ENCODE measurements at places on chromosomes 7 and 10.

- DNase-seq, result no peak
Observed at GRCh38 chr10:79103129-79103528, 34.4 kb downstream of the ZMIZ1 start.

- DNase-seq, result no peak
Observed at GRCh38 chr7:123271856-123272255, 72.1 kb upstream of the SLC13A1 start.

- DNase-seq, result no peak
Observed at GRCh38 chr7:82714883-82715282, 271.3 kb upstream of the CACNA2D1 start.

DNA sequence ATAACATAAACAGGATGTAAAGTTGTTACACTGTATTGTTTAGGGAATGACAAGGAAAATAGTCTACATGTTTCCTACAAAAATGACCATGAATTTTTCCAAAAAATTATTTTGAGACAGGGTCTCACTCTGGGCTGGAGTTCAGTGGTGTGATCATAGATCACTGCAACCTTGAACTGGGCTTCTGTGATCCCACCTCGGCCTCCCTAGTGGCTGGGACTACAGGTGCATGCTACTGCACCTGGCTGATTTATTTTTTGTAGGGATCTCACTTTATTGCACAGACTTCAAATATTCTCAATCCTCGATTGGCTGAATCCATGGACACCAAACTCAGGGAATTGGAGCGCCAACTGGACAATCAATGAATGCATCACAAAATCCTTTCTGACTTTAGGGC lies 6.6 kb downstream of the CHCHD2 start:
- DNase-seq, result no peak

DNA sequence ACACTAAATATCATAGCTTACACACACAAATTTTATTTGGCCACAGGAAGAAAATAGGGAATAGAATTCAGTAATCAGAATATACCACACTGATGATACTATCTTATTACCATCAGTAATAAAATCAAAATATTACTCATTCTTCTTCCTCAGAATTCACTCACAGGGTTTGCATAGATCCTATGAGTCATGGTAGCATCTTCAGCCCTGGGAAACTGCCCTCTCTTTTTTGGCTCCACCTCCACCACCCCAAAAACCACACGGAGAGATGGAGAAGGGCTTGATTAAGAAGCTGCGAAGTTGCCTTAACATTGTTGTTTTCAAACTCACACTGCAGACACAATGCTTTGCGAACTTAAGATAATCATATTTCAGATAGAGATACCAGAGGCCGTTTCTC lies 154.1 kb upstream of the AHR start:
- peak; percentile 88 for DNase-seq

DNA sequence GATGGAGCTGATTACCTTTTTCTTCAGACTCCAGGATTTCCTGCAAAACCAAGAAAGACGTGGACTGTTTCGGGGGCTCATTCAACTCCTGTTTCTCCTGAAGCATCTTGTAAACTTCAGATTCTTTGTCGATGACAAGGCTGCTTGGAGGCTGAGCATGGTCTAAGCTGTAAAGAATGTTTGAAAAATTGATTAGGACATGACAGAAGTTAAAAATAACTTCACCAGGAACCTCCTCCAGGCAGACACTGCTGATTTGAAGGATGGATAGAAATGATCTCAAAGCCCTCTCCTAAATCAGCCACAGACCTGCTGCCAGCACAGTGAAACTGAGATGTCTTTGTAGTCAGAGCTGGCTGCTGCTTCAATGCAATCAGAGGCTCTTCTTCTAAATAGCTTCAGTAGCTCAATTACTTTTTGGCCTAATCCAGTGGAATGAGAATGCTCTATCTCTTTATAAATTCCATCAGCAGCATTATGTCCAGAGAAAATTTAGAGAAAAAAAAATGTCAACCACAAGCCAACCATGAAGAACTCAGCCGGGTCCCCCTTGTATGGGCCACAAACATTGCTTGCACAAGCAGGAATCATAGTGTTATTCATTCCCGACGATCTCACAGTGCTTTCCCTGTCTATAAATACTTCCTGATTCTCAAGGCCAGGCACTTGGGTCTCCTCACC lies 43.5 kb downstream of the PDLIM1 start:
- no peak for DNase-seq

DNA sequence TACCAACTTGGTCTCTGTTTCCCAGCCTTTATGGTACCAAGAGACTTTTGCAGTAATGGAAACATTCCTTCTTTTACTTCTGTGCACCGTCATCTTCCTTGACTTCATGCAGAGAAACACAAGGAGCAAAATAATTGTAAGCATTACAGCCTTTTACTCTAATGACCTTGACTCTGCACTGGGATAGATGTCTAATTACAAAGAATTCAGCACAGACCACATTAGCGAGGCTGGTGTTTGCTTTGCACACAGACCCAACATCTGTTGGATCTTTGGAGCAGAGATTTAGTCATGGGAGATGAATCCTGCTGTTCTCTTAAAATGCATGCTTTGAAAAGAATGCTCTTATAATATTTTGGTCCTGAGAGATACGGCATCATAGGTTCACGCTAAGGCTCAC lies 261.6 kb downstream of the TWIST1 start:
- no peak for DNase-seq

DNA sequence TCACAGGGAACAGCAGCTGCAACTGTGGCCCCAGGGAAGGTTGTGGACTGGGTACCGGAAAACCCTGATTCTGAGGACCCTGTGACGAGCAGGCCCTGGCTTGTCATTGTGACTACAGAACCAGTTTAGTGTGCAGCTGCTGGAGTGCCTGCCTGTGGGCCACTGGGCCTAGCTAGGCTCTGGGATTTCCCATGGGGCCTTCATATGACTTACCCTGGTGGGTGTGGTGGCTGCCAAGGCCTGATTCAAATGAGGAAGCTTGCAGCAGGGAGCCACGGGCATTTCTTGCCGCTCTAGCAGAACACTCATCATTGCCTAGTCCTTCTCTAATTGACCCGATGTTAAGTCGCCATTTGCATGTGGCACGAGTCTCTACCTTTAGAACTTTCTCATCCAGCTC lies 14.7 kb upstream of the CAMK2G start:
- peak; percentile 37 for DNase-seq

GRCh38 chr10:87976101-87976743 lies 112.8 kb downstream of the PTEN start:
- peak; percentile 17 for DNase-seq

GRCh38 chr10:59606551-59606961 lies 103.1 kb downstream of the SLC16A9 start:
- no peak for DNase-seq

GRCh38 chr7:130804220-130804619 lies 70.2 kb upstream of the KLF14 start:
- DNase-seq, result no peak

DNA sequence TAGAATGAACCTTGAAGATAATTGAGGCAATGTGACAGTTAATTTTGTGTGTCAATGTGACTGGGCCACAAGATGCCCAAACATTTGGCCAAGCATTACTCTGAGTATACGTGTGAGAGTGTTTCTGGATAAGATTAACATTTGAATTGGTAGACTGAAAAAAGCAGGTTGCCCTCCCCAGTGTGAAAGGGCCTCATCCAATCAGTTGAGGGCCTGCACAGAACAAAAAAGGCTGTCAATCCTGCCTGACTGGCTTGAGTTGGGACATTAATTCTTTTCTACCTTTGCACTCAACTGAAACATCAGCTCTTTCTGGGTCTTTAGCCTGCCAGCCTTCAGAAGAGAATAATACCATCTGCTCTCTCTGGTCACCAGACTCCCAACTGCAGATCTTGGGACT lies 56.6 kb upstream of the PDE1C start:
- DNase-seq, result no peak

DNA sequence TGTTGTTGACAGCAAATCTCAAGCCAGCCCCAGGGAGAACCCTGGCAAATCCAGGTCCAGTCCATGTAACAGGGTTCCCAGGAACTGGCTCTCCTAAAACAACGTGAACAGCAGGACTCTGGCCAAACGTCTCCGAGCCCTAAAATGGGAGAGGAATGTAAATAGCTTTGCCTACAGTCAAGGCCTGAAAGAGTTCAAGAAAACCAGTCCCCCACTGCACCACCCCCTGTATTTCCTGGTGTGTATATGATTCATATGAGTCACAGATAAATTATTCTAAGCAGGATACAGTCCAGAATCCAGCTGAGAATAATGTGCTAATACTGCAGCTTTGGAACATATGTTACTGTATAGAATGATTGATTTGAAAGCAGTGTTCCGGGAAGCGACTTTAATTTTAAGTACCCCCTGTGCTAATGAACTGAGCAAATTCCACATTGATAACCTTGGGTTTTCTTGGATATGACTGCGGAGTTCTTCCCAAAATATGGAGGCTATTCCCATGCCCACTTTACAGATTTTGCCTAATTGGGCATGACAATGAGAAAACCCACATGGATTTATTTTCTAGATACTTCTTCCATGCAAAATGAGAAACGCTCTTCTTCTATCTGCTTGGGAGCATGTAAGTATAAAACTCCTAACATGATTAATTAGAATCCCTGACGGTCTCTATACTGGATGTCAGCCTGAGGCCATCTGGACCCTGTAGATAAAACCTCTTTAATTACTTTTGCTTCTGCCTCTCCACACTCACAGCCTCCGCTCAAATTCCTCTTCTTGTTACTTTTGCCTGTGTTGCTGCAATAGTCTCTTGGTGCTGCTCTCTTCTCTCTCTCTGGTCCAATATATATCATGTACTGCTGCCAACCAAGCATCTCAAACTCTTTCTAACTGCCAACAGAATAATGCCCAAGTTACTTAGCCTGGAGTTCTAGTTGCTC lies 50.2 kb downstream of the LAMB4 start:
- no peak for DNase-seq

GRCh38 chr7:43021431-43021830 lies 89.3 kb downstream of the MRPL32 start:
- DNase-seq, result no peak

DNA sequence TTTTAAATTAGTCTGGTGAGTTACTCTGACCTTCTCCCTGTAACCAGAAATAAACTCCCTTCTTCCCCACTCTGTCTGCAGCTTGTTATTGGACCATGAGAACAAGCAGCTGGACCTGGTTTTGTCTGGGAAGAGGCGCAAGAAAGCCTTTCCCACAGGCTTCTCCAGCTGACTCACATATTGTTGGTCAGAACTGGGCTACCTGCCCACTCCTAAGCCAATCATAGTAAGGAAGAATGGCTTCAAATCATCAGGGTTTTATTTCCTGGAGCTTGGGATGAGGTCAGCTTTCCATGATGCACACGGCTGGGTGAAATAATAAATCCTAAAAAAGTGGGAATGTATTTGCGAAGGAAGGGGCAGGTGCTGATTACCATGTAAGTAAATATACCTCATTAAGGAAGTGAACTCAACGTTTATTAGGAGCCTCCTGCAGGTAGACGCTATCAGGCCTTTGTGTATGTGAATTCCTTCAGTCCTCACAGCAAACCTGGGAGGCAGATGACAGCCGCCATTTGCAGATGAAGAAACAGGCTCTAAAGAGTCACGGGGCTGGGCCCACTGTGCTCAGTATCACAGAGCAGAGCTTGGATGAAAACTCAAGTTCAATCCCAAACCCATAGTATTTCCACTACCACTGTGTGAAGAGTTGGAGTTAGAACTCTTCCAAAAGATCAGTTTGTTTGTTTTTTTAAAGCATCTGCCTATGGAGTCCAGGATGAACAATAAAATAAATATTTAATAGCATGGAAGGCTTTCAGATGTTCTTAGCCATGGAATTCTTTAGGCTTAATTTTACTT lies 32.8 kb downstream of the IL15RA start:
- DNase-seq, result no peak

DNA sequence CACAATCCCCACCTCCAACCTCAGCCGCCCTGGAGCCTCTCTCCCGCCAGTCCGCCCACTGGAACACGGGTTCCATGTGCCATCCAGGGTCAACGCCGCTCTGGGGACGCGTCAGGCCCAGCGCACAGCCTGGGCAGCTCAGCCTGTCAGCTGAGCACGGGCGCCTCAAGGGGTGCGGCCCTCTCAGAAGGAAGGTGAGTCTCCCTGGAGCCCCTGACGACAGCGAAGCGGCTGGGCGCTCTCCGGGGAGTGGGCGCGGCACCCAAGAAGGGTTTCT lies 1.2 kb upstream of the SLC18A3 start:
- no peak for DNase-seq

- DNase-seq, result no peak
Observed at GRCh38 chr7:27895551-27895950, 155.6 kb downstream of the TAX1BP1 start.

DNA sequence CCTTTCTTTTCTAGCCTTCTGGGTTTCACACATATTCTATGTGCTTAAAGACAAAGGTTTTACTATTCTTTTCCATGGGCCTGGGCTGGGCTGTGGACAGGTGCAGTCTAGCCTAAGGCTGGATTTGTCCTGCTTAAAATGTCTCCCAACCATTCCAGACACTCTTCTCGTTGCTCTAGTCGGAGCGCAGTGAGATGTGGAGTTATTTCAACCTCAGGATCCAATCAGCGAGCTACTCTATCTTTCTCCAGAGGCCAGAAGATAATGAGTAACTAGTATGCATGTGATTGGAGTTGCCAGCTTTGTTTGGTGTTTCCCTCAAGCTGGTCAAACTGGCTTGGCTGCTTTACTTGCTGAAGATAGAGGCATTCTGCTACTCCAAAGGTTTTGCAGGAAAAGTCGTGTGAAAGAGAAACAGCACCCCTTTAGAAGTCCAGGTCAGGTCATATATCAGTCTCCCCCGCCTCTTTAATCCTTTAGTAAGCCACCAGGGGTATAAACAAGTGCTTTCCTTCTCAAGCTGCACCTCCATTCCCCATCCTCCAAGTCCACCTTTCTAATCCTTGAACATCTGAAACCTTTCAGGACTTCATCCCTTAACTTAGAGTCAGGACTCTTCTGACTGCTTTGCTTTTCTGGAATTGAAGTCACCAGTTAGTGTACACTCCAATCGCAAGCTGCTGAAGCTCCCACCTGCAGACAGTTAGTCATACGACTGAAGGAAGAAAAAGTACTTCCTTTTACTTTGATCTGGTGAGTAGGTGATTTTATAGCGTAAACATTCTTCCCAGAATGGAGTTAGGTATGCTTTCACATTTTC lies 78.8 kb downstream of the DNMBP start:
- DNase-seq, result no peak

Data from activated CD4-positive, alpha-beta T cell treated with anti-CD3 and anti-CD28 coated beads, Interleukin-2, Interleukin-4, amounts not matched to agents 100 ng/mL and 50 ng/mL, durations not matched to agents 16 hours and 8 hours (primary cell).